ENCODE measurements at places on chromosomes 4 and X.

DNA sequence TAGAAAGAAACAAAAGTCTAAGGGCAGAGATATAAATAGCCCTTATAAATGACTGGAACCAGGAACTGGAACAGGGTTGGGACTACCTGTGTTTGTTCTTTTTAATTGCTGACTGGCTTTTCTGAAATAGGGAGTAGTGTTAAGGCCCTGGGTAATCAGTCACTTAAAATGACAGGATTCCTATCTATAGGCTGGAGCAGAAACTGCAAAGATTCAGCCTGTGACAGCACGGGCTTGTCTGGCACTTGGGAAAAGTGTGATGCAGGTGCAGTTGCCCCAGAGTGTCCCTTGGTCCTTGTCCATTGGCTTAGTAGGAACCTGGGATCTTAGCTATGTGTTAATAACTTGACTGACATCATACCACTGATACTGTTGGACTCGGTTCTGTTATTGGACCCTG lies 14.7 kb upstream of the PLAC8 start:
- DNase-seq, result no peak

GRCh38 chrX:134388161-134389109 lies 71.5 kb upstream of the HPRT1 start:
- no peak for DNase-seq

GRCh38 chr4:3865986-3866812 lies 100.0 kb downstream of the ADRA2C start:
- DNase-seq, result no peak

DNA sequence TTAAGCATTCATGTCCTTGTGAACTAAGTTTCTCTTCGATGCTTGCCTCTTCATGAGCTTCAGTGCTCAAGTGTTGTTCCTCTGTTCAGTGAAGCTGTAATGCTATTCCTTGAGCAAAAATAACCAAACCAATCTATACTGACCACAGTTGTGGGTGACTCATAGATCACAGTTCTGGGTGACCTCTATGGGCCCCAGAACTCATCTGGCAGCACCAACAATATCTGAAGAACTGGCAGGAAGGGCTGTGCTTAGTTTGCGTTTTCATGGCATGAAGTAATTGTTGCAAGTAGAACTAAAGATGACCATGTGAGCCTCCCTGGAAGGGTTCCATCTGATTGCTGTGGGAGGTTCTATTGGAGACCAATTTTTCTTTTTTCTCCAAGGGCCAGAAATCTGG lies 106.2 kb downstream of the CCNG2 start:
- DNase-seq, result no peak

All from RCC 7860 (cell line).